Left kidney (tissue), 8 donors: ENCODE measurements at places on chromosomes 5 and 9.

GRCh38 chr5:100464418-100464817, 70.8 kb upstream of the FAM174A start:
- DNase-seq: no peak

DNA sequence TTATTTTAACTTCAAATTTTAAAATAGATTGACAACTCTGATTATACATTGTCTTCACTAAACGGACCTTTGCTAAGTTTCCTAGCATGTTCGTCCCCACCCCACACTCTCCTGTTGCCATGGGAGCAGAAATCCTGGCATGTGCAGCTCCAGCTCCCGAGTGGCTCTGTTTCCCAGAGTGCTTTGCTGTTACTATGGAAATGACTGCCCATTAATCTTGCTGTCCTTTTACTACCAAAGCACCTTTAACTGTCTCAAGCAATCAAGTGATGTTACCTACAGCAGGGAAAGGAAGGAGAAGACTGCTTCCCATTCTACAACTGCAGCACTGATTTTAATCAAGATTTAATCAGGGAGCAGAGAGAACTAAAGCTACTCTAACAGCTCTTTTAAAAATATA, 212.0 kb upstream of the KIF2A start:
- peak; percentile 85 for DNase-seq

DNA sequence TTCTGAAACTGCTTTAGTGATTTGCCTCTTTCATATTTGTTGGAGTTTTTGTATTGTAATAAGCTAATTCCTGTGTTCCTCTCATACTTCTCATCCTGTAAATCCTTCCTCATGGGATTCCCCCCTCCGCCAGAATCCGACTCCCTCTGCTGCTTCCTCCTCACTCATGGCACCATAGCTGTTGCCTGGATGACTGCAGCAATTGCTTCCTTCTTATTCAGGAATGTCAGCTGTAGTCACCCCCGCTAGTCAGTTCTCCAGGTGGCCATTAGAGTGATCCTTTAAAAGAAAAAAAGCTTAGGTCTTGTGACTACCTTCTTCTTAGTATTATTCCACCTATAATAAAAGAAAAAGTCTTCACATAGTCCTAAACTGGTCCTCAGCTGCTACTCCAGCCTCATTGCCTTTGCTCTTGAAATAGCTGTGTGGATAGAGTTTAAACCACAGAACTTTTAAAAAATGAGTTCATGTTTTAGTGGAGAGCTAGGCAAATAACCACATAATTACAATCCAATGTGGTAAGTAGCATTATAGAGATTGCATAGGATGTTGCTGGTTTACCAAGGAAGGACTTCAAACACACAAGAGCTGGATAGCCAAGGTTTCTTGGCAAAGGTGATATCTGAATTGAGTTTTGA, 227.3 kb downstream of the KDM4C start:
- DNase-seq: no peak

DNA sequence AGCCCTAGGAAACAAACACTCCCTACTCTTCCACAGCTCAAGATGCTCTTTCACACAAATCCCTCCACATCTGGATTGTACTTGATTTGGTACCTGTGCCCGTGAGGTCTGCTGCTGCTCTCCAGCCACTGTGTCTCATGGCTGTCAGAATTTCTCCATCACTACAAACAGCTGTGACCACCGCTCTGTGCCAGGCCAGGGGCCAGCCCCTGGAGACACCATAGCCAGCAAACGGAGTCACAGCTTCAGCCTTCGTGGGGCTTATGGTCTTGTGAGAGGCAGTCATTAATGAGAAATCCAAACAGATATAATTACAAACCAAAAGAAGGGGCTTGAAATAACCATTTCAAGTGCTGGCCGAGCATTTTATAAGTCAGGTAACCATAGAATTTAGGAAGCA, 43.6 kb downstream of the ADAM19 start:
- DNase-seq: no peak

DNA sequence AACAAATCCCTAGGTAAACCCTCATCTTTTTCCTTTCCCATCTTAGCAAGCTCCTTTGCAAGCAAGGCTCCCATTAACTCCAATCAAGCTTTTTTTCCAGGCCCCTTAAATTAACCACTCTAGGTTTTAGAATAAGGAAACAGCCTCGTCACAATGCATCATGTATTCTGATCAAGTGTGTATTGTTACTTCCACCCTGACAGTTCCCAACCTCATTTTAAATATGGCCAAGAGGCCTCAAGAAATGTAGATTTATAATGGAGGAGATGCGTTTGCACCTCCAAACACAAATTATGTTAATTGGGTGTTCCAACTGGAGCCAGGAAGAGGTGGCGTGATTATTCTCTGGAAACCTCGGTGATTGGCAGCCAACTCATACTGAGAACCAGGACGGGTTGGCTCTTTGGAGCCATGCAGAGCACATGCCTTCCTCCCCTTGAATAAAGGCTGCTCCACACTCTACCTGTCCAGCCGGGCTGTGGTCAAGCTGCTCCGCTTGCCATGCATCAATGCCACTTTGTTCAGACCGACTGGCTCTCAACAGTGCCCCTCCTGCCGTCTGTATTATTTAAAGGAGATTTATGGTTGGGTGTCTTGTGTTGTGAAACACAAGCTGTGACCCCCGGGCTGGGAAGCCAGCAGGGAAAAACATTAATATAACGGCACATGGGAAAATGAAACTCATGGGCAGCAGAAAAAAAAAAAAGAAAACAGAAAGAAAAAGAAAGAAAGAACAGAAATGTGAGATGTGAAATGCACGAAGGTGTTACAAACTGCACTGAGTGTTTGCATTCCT, 191.1 kb downstream of the EBF1 start:
- DNase-seq: peak; percentile 51

DNA sequence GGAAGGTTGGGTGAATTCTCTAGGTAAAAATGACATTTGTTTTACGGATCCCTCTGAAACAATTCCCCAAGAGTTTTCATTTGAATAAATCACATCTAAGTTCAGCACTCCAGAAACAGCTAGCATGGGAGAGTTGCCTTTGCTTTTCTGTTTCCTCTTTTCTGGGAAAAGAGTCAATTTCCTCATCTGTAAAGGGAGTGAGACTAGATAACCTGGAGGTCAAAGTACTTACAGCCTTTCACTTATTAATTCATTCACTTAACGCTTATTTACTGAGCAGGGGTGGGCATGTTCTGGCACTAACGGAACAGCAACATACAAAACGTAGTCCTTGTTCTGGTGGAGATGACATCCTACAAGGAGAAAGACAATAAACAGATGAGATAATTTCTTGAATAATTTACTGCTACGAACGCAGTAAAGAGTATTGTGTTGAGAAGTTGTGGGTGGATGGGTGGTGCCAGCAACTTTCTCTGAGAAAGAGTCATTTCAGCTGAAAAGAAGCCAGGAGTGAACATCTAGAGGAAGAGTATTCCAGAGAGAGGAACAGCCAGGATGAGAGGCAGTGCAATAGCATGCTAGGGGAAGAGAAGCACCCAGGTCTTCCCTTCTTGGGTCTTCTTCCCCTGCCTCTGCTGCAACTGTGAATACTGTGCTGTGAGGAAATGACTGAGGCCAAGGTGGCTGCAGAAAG, 335.6 kb downstream of the ZSWIM6 start:
- DNase-seq: no peak

GRCh38 chr5:19496056-19496455, 491.9 kb downstream of the CDH18 start:
- DNase-seq: no peak

GRCh38 chr9:125515983-125516940, 190.7 kb downstream of the MAPKAP1 start:
- no peak for DNase-seq

- no peak for DNase-seq
These were observed 56.5 kb downstream of the TRIP13 start for GRCh38 chr5:949275-949543.

DNA sequence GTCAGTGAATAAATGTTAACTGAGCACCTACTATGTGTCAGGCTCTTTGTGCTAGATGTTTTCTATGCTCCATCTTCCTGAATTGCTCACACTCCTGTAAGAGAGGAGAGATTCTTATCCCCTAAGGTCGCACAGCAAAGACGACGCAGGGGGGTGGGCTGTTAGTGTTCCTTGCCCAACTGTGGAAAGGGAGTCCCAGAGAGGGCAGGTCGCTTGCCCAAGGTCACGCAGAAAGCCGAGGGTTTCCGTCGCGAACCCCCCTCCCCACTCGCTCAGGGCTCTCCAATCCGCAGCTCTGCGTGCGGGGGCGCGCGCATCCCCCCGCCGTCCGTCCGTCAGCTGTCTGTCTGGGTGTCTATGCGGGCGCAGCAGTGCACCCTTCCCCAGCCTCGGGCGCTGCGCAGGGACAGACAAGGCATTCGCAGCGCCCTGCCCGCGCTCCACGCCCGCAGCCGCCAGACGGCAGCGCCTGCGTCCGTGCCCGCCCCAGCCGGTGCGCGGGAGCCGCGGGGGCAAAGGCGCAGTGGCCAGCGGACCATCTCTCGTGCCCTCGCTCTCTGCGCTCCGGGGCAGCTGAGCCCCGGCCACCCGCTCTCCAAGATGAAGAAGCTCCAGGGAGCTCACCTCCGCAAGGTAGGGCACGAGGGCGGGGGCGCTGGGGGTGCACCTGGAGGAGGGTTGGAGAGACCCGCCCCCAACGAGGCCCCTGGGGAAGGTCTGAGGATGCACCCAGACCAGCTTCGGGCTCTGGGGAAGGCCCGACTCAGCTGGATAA, at the start of gene SLC6A7:
TSS of gene SLC6A7 (plus strand) at position 335 of the 775 bp plus-strand sequence. CDS start at position 601, 266 bp downstream.
- no peak for DNase-seq
